Activated effector memory CD4-positive, alpha-beta T cell treated with anti-CD3 and anti-CD28 coated beads, Interleukin-2, amount 50 U/mL, for 16 hours (primary cell): ENCODE measurements at places on chromosomes 2 and 18.

- DNase-seq = no peak
These were observed 89.6 kb downstream of the LAMA3 start for GRCh38 chr18:23778828-23779227.

- no peak for DNase-seq
These were observed 621.2 kb upstream of the ACVR2A start for GRCh38 chr2:147223553-147224060.

DNA sequence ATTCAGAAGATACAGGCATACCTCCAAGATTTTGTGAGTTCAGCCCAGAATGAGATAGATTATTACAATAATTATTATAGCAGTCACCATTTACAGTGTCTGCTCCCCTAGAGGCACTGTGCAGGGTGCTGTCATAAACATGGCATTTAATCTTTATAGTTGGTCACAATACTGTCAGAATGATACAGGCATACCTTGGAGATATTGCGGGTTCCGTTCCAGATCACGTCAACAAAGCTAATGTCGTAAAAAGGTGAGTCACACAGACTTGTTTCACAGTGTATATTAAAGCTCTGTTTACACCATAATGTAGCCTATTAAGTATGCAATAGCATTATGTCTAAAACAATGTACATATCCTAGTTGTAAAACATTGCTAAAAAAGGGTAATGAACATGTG is 45.6 kb downstream of the ZRANB3 start:
- DNase-seq = no peak

DNA sequence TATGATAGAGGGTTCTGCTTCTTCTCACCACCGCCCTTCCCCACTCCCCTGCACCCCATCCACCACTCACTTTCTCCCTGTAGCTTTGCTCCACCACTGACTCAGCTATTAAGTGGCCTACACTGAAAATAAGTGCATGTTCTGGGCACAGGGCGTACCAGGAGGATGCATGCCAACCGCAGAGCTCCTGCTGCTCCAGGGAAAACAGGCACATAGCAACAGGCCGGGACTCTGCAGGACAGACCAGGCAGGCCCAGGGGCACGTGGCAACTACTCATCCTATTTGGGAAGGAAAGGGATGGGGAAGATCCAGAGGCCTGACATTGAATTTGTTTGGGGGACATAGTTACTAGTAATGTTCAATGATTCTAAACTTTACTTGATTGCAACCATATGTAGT is 28.4 kb downstream of the ARL4C start:
- DNase-seq = no peak

DNA sequence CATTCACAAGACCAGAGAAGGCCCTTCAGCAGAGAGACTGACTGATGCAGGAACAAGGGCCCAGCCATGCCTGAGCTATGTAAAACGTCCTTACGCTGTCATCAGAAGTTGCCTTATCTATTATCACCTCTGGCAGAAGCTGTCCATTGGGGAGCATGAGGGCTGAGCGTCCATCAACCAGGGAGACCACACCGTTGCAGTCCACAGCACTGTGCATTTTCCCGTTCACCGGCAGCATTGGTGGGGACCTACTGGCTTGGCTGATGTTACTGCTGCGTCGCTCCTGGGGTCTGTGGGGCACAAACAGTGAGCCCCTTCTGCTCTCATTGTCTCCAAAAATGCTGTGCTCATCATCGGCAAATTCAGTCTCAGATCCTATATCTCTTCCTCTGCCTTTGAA is 91.4 kb downstream of the SCN9A start:
- DNase-seq = no peak

DNA sequence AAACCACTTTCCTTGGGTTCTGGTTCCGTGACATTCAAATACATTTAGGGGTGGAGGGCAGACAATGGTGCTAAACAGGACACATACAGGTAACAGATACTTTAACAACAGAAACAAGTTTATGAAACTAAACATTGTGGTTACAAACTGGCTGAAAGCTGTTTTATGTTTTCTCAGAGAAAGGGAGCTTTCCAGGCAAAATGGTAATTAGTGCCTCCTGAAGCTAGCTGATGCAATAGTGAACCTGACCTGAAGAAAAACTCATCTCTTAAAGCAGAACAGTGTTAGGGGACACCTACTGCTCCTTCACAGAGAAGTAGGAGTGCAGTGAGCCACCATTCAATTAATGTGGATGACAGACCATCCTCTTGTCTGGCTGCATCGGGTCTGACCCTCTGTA is 138.9 kb downstream of the CCDC148 start:
- DNase-seq = no peak

DNA sequence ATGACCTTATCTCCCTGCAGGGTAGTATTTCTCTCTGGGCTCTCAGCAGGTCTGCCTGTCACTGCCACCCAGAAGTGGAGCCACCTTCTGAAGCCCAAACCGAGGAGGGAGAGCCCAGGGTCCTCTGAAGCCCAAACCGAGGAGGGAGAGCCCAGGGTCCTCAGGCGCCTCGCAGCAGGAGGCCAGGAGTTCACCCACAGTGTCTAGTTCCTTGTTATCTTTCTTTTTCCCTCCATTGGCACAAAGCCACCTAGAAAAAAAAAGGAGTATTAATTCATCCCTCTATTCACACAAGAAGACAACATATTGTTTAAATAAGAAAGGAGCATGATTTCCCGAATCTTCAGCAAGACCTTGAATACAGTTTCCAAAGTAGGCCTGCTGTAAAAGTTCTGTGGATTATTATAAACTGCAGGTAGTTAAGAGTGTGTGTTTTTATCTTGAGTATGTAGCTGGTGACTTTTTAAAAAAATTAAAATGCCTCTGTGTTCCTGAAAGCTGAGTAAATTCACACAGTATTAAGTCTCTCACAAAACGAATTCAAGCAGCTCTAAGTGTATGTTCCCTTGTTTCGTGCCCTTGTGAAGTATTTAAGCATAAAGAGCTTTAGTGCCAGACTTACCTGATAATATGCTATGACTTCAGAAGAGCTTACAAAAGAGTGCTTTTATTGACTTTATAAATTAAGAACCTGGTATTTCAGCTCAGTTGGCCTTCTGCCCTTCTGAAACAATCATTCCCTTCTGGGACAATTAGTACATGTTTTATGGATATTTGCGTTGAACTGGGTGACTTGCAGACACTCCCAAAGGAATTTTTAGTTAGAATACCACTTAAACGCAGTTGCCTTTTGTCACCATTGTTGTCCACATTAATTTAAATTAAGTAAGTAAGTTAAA is 11.7 kb upstream of the GRHL1 start:
- no peak for DNase-seq

- no peak for DNase-seq
These were observed 159.7 kb upstream of the LHCGR start for GRCh38 chr2:48915227-48915626.

DNA sequence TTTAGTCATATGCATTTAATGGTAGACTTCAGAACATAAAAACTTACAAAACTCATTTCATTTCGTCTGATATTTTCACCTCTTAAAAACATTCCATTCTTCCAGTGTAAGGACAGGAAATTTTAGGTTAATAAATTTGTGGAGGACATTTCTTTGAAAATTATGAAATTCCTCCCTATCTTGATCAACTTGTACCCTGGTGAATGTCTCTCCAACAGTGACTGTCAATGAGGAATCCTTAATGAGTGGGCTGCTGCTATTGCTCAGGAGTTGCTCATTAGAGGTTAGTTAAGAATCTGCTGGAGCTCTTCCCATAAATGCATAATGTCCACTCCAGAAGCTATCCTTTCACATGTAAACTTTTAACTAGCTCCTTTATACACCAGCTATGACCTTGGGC is 69.1 kb downstream of the LRP1B start:
- no peak for DNase-seq
